Stimulated activated CD4-positive, alpha-beta T cell treated with anti-CD3 and anti-CD28 coated beads, Interleukin-4, amount 100 ng/mL, for 1 hour (primary cell): ENCODE measurements at places on chromosomes 2 and 18.

GRCh38 chr2:99659874-99660273 lies 170.1 kb upstream of the REV1 start:
- no peak for DNase-seq

GRCh38 chr2:127530245-127531140 lies 4.2 kb upstream of the IWS1 start:
- no peak for DNase-seq

DNA sequence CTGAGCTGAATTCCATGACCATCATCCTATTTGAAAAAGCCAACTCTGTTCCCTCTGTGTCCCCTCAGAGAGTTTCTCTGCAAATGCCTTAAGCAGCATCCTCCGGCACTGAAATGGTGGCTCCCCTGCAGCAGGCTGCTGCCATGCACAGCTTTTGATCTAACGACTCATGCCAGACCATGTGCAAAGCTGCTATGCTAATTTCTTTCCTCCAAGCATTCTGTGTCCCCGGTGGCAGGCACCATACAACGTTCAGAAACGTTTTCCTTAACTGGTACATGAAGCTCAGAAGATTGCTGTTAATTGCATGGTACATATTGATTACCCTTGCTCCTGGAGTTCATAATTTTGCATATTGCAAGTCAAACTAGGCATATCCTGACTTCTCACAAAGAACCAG lies 336.8 kb downstream of the RBM43 start:
- no peak for DNase-seq

- no peak for DNase-seq
These were observed 215.7 kb downstream of the MGAT5 start for GRCh38 chr2:134469516-134470115.

- no peak for DNase-seq
These were observed 196.4 kb upstream of the CDH20 start for GRCh38 chr18:61136711-61137251.

- DNase-seq, result no peak
These were observed 152.7 kb upstream of the SOX11 start for GRCh38 chr2:5539282-5540165.

GRCh38 chr2:174048243-174048642 lies 83.1 kb upstream of the SP3 start:
- DNase-seq, result no peak

GRCh38 chr18:32252141-32252860 lies 62.5 kb downstream of the MEP1B start:
- no peak for DNase-seq

DNA sequence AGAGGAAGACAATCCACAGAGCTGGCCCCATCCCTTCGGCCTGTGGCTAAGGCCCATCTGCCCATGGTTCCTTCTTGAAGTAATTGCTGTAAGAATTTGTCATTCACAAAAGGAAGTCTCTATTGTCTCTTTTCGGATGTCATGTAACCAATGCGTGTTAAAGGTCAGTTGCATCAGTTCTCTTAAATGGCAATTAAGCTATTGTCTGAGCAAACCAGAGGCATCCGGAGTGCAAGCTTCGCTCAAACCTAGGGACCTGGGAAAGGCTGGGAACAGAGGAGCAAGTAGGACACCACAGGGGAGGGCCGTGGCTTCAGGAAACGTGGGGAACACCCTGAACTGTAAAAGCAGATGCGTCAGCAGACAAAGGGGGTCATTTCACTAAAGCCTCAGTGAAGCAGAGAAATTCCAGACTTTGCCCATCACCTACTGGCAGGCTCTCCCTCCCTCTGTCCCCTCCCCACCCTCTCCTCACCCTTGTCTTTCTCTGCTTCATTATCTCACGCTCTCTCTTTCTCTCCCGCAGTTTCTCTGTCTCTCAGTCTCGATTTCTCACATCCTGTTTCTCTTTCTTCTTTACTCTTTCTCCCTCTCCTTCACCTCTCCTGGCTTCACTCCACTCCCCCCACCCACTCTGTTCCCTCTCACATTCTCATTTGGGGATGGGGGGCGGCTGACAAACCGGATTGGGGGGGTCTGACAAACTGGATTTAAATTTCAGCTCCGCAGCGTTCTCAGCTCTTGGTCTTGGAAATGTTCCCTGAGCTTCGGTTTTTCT lies 204.6 kb upstream of the TNP1 start:
- DNase-seq, result no peak

DNA sequence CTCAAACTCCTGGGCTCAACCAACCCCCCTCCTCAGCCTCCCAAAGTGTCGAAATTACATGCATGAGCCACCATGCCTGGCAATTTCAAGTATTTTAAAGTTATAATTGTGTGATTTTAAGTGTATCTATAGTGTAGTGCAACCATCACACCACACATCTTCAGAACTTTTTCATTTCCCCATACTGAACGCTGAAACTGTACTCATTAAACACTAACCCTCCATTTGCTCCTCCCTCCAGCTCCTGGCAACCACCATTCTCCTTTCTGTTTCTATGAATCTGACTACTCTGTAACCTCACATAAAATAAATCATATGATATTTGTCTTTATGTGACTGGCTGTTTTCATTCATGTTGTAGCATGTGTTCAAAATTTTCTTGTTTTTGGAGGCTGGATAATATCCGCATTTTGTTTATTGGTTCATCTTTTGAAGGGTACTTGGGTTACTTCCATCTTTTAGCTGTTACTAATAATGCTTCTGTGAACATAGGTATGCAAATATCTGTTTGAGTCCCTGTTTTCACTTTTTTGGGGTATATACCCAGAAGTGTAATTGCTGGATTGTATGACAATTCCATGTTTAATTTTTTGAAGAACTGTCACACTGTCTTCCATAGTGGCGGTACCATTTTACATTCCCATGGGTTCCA lies 188.2 kb downstream of the PLCL1 start:
- DNase-seq, result no peak

GRCh38 chr2:172285760-172286159 lies 141.6 kb upstream of the ITGA6 start:
- DNase-seq, result no peak

- no peak for DNase-seq
These were observed 234.9 kb upstream of the CYRIA start for GRCh38 chr2:16900405-16901025.

DNA sequence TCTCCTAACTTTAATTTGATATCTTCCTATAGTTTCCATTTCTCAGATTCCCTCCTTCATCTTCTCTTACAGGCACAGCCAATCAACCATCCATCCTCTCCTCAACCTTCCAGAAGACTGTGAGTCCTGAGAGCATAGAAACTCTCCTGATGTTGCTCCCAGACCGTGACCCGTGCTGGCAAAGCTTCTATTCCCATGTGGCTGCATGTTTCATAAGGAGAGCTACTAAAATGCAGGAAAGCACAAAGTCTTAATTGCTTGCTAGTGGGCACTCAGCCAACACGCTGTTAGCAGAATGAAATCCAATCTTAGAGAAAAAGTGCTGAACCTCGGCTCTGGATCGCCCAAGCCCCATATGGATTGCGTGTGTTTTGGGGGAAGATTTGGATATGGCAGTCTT lies 1244.7 kb upstream of the ZEB2 start:
- DNase-seq, result no peak

DNA sequence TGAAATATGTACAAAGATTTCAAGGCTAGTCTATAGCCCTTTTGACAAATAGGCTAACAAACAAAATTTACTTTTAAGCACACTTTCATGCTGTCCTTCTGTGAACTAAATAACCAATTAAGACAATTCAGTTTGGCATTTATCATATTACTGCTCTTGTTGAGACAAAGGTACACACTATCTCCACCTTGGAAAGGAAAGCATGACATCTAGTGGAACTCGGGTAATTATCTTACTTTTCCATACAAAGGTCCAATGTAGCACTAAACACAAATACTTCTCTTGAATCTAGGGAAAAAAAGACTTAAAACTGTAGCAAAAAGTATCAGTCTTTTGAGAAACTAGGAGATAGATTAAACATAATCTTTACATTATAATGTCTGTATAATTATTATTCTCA lies 125.0 kb upstream of the CD226 start:
- no peak for DNase-seq

DNA sequence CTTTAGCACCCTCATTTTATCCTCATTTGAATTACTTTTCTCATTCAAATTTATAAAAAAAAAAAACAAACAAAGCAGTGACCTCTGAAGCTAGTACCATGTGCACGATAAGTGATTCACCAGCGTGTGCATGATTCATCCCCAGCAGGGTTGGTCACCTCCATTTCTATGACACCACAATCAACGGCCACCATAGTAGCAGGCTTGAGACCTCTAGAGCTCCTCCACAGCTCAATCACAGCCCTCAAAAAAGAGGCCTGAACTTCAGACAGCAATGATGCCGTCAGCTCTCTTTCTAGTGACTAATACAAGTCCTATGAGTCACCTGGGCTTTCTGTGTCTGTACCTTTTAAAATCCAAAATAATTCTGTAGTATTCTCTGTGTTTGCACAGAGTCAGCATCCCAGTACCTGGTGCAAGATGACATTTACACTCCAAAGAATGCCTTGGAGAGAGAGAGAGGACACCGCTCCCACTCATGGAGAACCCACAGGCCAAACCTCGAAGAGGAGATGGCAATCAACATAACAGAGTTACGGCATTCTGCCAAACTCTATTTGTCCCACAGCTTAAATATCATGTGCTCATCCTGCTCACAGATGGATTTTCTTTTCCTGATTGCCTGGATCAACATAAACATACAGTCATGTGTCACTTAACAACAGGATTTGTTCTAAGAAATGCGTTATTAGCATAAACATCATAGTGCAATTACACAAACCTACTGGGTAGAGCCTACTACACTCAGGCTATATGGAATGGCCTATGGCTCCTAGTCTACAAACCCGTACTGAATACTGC lies 58.7 kb downstream of the L3MBTL4 start:
- DNase-seq, result no peak

- DNase-seq, result no peak
These were observed 174.1 kb upstream of the ZFP36L2 start for GRCh38 chr2:43400508-43400907.

GRCh38 chr2:123670286-123670685 lies 354.8 kb upstream of the CNTNAP5 start:
- no peak for DNase-seq

DNA sequence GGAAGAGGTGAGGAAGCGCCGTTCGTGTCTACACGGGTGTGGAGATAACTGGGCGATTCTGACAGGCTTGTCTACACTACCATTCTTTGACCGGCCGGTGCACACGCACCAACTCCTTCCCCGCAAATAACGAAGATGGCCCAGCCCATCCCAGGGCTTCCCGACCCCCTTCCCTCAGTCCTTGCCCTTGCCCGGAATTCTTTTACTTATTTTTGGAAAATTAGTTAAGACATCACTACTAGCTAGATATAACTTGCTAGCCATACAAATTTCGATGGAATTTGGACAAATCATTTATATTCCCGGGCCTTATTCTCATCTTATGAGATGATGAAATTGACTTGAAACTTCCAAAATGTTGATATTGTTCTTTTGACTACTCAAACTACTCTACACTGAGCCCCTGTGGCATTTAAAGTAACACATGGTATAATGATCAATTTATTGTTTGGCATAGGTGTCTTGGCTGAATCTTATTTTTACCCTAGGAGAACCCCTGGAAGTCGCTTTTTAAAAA lies 1.3 kb downstream of the ERICH2 start:
- no peak for DNase-seq

GRCh38 chr2:206920951-206921350 lies 18.4 kb upstream of the CPO start:
- no peak for DNase-seq

- DNase-seq, result no peak
These were observed 19.3 kb downstream of the STK36 start for GRCh38 chr2:218691234-218691633.

GRCh38 chr18:3892152-3892551 lies 442.2 kb downstream of the TGIF1 start:
- DNase-seq, result no peak

- DNase-seq, result no peak
These were observed 107.6 kb downstream of the STRN start for GRCh38 chr2:36858551-36859365.

DNA sequence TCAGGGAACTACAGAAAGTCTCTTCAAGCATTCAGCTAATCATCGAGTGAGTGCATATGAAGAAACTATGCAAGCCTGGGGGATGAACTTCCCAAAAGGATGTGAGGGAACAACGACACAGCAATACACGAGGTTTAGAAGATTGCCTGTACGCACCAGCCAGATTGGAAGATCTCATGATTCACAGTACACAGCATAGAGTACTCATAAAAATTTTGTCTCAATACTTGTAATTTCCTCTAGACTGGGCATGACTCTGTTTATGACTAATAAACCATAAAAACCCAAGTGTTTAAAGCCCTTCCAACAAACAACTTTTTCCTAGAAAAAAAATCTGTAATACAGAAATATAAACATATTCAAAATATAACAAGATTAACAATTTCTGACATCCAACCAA lies 279.7 kb downstream of the KCNJ3 start:
- DNase-seq, result no peak

DNA sequence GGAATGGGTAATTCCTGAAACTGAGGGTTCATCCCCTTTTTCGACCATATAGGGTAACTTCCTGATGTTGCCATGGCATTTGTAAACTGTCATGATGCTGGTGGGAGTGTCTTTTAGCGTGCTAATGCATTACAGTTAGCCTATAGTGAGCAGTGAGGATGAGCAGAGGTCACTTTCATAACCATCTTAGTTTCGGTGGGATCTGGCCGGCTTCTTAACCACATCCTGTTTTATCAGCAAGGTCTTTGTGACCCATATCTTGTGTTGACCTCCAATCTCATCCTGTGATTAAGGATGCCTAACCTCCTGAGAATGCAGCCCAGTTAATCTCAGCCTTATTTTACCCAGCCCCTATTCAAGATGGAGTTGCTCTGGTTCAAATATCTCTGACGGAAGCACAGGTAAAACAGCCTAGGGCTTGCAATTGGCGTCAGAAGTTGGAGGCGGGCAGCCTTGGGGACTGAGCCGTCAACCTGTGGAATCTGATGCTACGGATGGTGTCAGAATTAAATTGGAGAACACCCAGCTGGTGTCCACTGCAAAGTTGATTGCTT lies 19.5 kb downstream of the RALBP1 start:
- no peak for DNase-seq

- DNase-seq, result no peak
These were observed 204.1 kb downstream of the LDLRAD4 start for GRCh38 chr18:13422541-13423147.

GRCh38 chr2:221779614-221780067 lies 207.5 kb upstream of the EPHA4 start:
- no peak for DNase-seq
